Epithelial cell of proximal tubule (primary cell): ENCODE measurements at places on chromosomes 3 and 15. TPM values are rescaled to one million over a fixed set of nuclear protein-coding genes. Genes with fewer than 3 reads are reported as not detected.

DNAH12 gene
- total RNA-seq, result not detected in 2 replicates

GRCh38 chr3:172685331-172686214 is 25.3 kb downstream of the NCEH1 start:
- no peak for DNase-seq

P2RY1 gene
- total RNA-seq, result 0.06 and 0.51 TPM in 2 replicates

DNA sequence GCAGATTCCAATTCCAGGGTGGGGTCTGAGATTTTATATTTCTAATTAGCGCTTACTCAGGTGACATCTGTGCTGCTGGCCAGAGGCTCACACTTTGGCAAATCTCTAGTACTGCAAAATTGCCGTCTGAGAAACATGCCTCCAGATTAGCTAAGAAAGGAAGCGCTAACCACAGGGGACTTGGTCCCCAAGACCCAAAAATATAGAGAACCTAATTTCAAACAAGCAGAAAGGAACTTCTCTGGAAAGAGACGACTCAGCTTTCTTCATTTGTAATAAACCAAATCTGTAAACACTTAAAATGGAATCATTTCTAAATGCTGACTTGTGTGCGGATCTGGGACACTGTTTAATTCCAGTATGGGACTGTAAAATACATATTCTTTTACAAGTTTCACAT is 55.7 kb downstream of the B3GNT5 start:
- DNase-seq, result no peak

SPINK8 gene
- total RNA-seq, result not detected in 2 replicates

DNA sequence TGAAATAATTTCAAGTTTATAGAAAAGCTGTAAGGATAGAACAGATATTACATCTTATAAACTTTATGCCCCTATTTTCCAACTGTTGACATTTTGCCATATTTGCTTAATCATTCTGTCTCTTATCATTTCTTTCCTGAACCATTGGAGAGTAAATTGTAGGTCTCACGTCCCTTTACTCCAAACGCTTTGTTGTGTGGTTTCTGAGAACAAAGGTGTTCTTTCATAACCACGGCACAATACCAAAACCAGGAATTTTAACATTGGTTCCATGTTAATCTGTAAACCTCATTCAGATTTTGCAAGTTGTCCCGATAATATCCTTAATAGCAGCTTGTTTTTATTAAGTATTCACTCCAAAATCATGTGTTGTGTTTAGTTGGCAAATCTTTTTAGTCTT is 134.8 kb downstream of the AKAP13 start:
- DNase-seq, result no peak

AP3B2 gene
- under 0.01 and 0.07 TPM in 2 replicates for total RNA-seq

- DNase-seq, result no peak
These were observed 164.5 kb upstream of the TPM1 start for GRCh38 chr15:62878070-62878469.

- DNase-seq, result no peak
These were observed 153.8 kb downstream of the SEMA6D start for GRCh38 chr15:47870956-47871625.

GRCh38 chr15:90382320-90382719 is 5.7 kb upstream of the IQGAP1 start:
- no peak for DNase-seq

C3orf85 gene
- total RNA-seq, result not detected in 2 replicates

- DNase-seq, result no peak
These were observed 21.9 kb upstream of the OR5H6 start for GRCh38 chr3:98242155-98242554.

GRCh38 chr3:66642484-66642883 is 141.7 kb upstream of the LRIG1 start:
- DNase-seq, result no peak

DNA sequence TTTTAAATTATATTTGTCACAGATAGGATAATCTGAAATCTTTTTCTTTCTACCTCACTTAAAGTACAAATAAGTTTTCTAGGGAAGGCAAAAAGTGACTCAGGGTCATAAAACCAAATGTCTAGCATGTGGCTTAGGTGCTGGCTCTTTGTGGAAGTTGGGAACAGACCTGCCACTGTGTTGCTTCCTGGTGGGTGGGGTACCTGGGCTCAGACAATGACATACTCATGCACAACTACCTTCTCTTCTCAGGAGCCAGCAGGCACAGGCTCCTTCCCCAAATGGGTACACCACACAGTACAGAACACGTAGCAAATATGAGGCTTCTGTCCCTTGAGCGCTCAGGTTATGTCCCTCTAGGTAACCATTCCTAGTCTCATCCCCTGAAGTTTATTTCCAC is 40.1 kb upstream of the MUC13 start:
- DNase-seq, result no peak

GRCh38 chr3:143963946-143964345 is 7.7 kb upstream of the DIPK2A start:
- DNase-seq, result no peak

DNA sequence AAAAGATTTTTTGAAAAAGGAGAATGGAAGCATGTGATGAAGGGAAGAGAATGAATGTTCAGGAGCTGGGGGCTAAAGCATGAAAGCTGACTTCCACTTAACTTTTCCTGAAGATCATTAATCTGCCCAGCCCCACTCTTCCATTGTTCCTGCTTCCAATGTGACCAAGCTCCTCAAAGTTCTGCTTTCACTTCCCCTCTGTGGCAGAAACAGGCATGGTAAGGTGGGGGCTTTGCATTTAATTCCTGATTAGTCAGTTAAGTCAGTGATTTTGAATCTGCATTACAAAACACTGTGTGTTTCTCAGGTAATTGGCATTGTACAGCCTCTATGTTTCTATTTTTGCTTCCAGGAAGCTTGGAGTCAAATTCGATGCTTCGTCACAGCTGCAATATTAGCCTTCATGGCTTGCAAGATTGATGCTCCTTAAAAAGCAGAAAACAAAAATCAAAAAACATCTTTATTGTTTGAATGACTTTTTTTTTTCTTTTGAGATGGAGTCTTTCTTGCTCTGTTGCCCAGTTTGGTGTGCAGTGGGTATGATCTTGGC is 7.3 kb upstream of the TM6SF1 start:
- DNase-seq, result no peak

GRCh38 chr3:80734920-80735319 is 967.1 kb upstream of the ROBO1 start:
- DNase-seq, result no peak

GRCh38 chr3:115052906-115053305 is 94.2 kb downstream of the ZBTB20 start:
- DNase-seq, result no peak

DNA sequence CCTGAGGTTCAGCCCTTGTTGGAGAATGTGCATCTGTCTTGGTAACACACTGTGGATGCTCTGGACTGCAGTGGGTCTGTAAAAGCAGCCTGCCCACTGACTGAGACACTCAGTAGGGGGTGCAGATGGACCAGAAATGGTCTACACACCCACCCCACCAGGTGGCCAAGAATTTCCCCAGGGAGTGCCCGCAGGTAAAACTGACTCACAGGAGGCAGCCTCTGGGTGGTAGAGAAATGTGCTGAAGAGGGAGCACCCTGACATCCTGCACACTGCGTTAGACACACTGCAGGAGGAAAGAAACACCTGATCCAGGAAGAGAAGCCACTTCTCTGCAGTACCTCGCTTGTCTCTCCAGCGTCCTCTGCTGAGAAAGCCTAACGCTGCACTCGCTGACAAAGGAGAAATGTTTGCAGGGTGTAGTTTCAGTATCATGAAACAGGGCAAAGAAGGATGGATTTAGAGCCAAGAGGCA is 109.5 kb upstream of the ABHD17C start:
- no peak for DNase-seq

DNA sequence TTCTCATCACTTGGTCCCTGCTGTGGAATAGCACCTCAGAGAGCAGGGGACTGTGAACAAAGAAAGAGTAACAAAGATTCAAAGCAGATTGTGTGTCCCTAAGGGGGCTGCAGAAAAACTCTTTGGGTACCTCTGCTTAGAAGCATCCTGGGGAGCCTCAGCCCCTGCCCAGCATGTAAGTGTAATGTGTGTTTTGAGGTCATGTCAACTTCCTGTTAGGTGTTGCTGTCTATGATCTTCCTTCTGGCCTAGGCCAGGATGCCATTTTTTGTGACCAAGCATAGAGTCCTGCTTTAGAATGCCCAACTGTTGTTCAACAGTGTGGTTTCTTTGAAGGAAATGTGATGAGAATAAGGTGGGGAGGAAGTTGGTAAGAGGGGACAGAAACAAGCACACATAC is 77.1 kb upstream of the BCL6 start:
- DNase-seq, result no peak

- DNase-seq, result peak; percentile 10
These were observed 519.2 kb upstream of the AGTR1 start for GRCh38 chr3:148178503-148178902.

DNA sequence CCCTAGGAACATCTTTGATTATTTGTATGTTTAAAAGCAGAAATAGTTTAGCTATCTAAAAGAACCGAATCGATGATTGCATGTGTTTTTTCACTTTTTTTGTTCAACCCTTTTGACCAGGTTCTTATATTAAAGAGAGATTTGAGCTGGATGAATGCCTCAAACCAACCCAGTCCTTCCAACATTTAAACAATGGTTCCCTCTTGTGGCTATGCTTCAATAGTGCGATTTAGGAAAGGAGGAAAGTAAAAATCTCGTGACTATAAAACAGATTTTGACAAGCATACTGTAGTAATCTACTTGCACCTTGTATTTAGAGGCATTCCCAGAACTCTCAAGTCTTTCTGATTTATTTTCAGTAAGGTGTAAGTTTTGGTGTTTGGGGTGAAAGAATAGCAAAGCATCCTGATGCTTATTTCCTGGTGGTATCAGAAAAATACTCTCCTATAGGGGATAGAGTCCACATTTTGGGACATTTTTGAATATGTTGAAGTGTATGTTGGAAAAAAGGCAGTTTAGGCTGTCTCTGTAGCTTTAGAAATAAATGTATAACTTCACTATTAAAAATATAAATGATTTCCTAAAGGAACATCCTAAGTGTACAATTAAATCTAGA is 159.6 kb upstream of the KCNH8 start:
- DNase-seq, result no peak

DENND4A gene
- total RNA-seq, result 5.2 and 9.9 TPM in 2 replicates

GRCh38 chr15:32117122-32117521 is 86.8 kb downstream of the CHRNA7 start:
- no peak for DNase-seq

TMC3 gene
- not detected in 2 replicates for total RNA-seq

DNA sequence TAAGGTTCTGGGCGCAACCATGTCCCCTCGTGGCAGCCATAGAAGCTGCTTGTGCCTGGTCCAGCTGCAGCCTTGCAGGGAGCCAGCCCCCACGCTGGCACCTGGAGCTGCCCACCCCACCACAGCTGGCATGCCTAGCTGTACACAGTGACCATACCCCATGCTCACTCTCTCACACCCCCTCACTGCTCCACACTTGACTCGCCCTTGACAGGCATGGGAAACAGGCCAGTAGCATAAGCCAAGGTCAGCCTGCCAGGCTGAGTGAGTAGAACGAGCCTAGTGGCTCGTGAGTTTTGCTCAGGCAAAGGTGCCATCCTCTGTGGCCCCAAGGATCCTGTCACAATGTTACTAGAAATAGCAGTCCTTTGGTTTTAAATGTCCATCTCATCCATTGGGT is 52.7 kb upstream of the CADM2 start:
- no peak for DNase-seq

- no peak for DNase-seq
These were observed 100.8 kb upstream of the SLC6A6 start for GRCh38 chr3:14301558-14301957.

LSMEM2 gene
- not detected in 2 replicates for total RNA-seq

DNA sequence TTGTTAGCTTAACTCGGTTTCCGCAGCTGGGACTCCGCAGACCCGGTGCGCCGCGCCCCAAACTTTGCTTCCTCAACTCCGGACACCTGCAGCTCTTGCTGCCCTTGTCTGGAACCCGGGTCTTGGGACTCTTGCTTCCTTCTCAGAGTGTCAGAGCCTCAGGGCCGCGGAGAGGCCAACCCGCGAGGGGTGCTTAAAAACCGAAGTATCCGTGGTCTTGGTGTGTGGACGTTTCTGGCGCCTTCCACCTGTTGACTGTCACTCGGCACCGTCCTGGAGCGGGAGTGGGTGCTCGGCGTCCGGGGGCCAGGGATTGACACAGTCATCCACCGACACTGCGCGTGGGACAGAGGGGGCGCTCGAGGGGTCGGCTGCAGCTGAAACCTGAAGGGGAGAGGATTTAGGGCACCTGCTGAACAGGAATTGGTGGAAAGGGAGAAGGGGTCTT is 386 bp downstream of the SQOR start:
- DNase-seq, result no peak

DNA sequence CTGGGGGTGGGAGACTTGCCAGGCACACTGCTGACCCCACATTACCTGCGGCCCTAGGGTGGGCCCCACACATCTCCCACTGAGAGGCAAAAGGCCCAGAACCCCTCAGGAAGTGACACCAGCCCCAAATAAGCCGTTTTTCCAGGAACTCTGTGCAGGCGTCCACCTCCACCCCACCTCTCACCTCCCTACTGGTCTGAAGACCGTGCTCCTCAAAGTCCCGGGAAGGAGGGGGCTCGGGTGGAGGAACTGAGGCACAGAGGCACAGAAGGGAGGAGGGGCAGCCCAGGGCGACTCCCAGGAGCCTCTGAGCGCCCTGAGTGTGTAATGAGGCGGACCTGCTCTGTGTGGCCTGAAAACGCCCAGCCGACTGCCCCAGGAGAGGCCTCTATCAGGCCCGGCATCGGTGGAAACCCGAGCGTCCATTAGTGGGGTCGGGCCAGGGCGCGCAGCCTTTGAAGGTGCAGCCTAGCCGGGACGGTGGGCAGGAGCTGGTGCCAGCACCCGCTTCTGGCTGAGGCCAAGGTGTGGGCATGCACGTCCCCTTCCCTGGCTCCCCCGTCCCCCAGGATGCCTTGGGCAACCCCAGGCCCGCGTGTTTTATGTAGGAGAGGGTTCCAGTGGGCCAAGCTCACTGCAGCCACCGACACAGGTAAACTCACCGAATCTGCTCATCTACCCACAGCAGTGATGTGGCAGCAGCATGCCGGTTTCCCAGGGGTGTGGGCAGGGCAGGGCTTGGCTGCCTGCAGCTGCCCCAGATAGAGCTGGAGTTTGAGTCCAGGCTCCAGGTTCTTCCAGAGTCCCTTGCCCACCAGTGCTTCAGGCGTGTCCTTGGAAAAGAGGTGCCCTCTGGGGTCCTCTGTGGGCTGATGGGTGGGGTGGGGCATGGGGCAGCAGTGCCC is 55.8 kb downstream of the DNAJB8 start:
- no peak for DNase-seq

GRCh38 chr3:29597376-29598008 is 316.6 kb downstream of the RBMS3 start:
- DNase-seq, result no peak

- no peak for DNase-seq
These were observed 165.6 kb downstream of the NSMCE3 start for GRCh38 chr15:29103824-29104565.

DNA sequence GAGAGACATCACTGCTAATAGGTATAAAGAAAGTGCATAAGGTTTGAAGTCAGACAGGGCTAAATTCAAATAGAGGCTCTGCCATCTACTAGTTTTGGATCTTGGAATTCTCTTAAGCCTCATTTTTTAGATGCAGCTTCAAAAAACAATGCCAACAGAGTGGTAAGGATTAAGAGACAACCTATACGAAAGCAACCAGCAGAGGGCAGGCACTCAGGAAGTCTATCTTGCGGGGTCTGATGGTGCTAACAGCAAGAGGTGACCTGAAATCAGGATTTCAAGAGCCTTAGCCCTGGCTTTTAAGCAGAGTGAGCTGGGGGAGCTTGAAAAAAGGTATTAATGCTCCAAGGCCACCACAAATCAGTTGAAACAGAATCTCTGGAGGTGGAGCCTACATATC is 40.7 kb downstream of the LDHAL6B start:
- no peak for DNase-seq

GRCh38 chr15:50758712-50759205 is 6.7 kb downstream of the SPPL2A start:
- DNase-seq, result no peak
